GM20000 (cell line): ENCODE measurements at places on chromosomes 5 and 9.

DNA sequence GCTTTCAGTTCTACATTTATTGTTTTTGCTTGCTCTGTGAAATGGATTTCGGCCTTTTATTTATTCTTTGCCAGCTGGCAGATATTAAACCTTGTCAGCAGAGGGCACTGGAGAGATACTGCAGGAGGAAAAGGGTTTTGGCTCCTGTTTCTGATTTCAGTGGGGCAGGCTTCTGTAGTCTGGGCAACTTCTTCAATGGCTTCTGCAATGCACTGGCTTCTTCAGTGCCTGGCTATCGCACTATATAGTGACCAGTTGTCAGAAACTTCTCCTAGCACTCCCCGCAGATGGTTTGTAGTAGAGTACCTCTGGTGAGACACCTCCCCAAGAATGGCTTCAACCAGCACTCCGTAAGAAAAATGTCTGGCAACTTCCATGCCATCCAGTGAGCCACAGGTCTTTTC is 3.2 kb upstream of the NFX1 start:
- peak; percentile 63 for DNase-seq

DNA sequence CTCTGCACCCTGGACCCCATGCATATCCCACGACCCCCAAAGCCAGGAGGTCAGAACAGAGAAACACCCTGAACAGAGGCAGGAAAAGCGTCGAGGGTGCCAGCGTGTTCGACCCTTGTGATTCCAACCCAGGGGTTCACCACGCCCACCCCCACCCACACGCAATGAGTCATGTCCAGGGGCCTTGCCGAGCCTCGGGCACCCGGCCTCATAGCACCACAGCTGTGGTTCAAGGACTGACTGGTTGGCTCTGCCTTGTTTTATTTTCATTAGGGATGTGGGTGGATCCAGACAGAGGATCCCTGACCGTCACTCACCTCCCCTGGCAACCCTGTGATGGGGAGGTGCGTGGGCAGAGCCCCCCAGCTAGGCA is 9.5 kb upstream of the QSOX2 start:
- no peak for DNase-seq

DNA sequence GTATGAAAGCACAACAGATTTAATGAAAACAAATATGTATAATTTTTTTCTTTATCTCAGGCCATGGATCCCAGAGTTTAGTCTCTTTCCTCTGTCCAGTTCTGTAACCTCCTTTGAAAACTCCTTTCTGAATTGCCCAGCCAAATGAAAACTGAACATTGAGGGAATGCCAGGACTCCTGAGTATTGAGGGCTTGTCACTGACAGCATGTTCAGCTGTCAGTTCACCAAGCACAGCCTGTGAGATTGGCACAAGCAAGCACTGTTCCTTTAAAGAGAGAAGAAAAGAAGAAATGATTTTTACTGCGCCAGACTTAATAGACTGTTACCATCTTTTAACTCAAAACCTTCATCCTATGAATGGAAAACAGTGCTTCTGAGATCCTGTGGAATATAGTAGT is 27.3 kb downstream of the TTC1 start:
- DNase-seq, result no peak

GRCh38 chr5:179406031-179406961 is 61.0 kb upstream of the ADAMTS2 start:
- DNase-seq, result no peak

DNA sequence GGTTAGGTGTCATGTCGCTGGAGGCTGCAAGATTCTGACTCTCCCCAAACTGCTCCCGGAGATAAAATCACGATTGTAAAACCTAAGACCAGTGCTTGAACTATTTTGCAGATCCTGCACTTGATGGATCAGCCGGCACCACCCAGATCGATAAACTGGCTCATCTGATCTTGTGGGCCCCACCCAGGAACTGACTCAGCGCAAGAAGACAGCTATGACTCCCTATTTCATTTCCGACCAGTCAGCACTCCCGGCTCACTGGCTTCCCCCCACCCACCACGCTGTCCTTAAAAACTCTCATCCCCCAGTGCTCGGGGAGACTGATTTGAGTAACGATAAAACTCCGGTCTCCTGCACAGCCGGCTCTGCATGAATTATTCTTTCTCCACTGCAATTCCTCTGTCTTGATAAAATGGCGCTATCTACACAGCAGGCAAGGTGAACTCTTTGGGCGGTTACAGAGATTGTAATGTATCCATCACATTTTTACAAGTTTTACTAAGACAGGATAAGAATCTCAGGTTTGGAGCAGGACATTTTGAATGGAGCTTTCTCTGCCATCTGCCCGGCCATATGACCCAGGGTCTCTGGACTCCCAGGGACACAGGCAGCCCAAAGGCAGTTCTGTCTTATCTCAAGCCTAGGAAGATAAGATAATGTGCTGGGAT is 10.6 kb upstream of the PPP1R26 start:
- no peak for DNase-seq

GRCh38 chr5:134538296-134538695 is 12.8 kb downstream of the JADE2 start:
- no peak for DNase-seq

DNA sequence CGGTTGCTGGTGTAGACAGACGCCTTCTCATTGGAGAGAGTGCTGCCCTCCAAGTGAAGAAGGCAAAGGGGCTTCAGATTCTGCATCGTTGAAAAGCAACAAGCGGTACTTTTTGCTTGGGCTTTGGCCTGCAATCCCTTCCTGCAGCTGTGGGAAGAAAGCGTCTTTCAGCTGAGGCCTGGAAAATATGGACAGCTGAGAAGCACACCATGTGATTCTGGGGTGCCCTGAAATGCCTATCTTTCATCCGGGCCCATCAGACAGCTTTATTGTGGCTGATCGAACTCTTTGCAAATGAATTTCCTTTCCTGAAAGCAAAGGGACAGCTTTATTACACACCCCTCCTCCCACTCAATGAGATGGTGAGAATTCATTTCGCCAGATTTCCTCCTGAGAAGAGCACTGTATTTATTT is 74.0 kb downstream of the NSG2 start:
- DNase-seq, result no peak

DNA sequence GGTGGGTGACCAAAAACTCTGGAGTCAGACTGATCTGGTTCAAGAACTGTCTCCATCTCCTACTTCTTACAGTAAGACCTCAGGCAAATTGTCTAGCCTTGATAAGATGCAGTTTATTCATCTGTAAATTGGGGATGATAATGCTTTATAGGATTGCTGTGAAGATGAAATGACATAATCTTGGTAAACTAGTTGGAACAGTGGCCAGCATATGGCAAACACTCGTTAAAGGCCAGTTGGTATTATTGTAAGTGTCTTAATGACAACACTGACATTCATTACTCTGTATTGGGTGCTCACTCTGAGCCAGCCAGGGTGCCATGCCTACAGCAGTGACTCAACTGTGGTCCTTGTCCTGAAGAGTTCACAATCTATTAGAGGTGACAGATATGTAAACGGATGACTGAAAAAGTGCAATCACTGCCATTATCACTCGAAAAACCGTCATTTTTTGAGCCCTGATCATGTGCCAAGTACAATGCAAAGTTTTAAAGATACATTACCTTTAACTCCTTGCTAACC is 84.9 kb upstream of the HSPA9 start:
- no peak for DNase-seq

DNA sequence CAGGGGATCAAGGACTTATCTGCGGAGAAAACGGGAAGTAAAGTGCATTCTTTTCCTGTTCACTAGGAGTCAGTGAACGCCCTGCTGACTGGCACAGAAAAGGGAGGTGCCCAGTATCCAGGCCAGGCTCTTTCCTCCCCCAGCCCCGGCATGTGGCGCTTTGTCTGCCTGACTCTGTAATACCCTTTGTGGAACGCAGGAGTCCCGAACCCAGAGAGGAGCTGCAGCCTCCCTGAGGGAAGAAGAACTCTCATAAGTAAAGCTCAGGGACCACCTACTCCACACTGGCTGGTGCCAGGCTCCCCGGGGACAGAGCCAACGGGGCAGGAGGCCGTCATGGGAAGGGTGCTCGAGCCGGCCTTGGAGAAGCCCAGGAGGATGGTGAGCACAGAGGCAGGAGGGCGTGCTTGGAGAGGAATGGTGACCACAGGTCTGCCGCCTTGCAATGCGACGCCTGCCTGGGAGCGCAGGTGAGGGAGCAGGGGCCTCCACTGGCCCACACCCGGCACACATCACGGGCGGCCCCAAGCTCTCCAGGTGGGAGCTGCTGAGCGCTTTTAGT is 31.5 kb downstream of the VAV2 start:
- DNase-seq, result no peak

GRCh38 chr9:136694163-136694871 is 7.1 kb upstream of the AGPAT2 start:
- peak; percentile 82 for DNase-seq

- no peak for DNase-seq
These were observed 7.8 kb upstream of the ANP32B start for GRCh38 chr9:97975376-97975775.

GRCh38 chr5:2039180-2039531 is 156.4 kb upstream of the IRX4 start:
- no peak for DNase-seq

- no peak for DNase-seq
These were observed 11.7 kb upstream of the NSMF start for GRCh38 chr9:137470785-137471184.

DNA sequence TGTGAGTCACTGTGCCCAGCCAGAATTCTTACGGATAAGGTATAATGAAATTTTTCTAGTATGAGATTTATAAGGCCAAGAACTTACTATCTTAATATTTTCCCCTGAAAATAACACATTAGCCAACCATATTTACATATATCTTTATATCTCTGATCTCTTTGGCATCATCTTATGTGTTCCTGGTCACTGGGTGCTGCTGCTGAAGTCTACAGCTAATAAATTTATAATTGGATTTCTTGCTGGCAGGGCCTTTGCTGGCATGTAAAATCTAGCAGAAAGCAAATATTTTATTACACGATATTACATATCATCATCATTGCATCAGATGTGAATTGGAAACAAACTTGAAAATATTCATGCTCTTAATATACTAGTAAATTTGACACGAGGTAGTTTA is 590.7 kb downstream of the ANXA1 start:
- no peak for DNase-seq

DNA sequence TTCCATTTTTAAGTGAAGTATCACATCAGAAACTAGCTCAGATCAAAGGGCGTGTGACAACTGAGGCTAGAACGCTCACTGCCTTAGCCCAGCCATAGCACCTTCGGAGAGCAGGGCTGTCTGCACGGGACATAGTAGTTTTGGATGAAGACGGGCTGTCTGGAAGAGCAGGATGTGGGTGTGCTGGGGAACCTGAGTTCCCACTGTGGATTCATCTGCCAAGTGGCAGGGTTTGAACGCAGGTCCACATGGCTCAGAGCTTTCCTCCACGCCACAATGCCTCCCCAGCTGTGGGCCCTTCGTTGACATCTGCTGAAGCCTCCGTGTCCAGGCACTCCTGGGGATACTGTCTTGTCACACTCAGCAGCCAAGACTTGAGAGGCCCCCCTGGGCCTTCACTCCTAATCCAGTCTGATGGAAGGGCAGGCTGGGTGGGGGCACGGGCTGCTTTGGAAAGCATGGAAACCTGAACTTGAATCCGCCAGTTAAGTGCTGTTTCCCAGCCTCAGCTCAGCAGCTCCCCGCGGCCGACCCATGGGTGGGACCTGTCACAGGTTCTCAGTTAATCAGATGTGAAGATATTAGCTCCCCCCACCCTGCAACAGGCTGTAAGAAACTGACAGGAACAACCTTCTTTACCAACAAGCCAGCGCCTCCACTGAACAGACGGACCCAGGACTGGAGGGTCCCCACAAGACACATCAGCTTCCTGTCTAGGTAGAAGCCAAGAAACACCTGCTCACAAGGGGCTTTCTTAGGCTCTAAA is 228.1 kb downstream of the FANCC start:
- DNase-seq, result no peak

GRCh38 chr9:135504262-135505243 is 4.1 kb downstream of the MRPS2 start:
- DNase-seq, result peak; percentile 79

DNA sequence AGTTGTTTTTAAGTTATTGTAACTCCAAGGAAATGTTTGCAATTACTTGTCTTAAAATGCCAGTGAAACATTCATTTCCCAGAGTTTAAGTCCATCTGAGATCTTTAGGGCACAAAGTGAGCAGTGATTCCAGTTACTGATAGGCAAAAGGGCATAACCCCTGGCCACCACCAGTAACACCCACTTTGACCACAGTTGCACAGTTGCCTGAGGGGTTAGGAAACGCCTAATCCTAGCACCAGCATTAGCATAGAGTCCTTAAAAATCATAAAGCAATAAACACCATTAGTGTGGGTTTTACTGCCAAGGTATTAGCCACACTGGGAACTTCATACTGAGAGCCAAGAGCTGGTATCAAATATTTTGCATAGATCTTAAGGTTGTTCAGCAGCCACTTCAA is 143.9 kb downstream of the SNCAIP start:
- DNase-seq, result no peak

DNA sequence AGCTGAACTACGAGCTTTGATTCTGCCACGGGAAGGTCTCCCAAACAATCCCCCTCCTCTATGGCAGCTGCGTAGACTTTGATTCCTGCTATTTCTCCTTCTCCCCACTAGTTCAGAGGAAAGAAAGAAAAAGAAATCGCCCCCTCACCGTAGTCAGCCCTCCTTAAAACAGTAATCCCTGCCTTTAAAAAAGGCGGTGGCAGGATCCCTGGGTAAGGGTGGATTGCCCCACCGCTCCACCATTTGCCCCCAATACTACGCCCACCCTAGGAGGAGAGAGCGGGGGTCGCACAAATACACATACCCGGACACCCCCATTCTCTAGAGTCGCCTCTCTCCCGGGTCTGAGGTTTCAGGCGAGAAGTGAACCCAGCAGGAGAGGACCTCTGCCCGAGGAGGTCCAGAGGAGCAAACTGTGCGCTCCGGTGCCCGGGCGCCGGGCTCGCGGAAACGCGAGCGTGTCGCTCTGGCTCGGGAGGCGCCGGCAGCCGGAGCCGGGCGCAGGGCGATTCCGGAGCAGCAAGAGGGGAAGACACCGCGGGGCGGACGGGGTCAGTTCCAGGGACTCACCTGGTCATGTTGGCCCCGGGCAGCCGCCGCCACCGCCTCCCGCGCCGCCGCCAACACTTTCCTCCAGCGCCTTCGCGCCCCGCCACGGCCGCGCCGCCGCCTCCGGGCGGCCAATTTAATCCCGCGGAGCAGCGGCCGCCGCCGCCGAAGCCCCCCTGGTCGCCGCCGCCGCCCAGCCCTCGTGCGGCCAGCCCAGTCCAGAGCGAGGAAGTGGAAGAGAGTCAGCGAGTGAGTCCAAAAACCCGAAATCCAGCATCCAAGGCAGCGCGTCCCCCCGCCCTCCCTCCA is 1057.7 kb upstream of the DMAC1 start:
- peak; percentile 24 for DNase-seq

- DNase-seq, result no peak
These were observed 184.1 kb downstream of the MARCHF11 start for GRCh38 chr5:15995341-15996052.

GRCh38 chr9:135343837-135344522 is 135.6 kb upstream of the PPP1R26 start:
- peak; percentile 86 for DNase-seq

GRCh38 chr5:53473633-53474032 is 6.8 kb upstream of the FST start:
- no peak for DNase-seq
